ENCODE measurements at places on chromosomes 5 and 9.

GRCh38 chr9:110255463-110256379, 586 bp downstream of the TXN start:
- no peak for DNase-seq

DNA sequence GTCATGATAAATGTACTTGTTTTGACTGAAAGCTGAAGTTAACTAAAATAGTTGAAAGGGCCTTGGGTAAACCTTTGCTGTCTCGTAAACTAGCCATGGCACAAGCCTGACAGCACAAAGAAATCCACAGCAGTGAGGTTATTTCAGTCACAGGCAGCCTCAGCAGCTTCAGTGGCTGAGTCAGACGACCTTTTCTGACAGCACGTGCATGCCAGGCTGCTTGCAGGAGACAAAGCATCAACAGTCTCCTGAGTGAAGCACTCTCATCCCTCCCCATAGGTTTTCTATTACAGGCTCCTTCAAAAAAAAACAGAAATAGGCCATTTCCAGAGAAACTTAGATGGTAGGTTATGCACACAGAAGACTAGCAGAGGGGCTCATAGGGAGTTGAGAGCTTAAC, 34.6 kb downstream of the OXCT1 start:
- peak; percentile 80 for DNase-seq

DNA sequence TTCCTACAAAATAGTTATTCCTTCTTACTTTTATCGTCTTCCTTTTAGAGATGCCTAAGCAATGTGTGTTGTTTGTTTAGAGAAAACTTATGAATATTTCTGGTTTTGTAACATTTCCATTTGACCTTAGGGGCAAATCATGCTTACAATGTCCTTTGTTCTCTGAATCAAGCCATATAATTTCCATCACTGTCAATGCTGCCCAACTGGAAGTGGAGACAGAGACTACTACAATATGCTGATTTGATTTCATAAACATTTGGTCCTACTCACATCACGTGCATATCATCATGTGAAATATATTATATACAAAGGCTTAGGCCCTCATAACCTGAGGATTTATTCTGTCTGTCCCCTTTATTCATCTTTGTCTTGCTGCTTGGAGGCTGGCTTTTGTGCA, 183.2 kb upstream of the CD180 start:
- DNase-seq = no peak

DNA sequence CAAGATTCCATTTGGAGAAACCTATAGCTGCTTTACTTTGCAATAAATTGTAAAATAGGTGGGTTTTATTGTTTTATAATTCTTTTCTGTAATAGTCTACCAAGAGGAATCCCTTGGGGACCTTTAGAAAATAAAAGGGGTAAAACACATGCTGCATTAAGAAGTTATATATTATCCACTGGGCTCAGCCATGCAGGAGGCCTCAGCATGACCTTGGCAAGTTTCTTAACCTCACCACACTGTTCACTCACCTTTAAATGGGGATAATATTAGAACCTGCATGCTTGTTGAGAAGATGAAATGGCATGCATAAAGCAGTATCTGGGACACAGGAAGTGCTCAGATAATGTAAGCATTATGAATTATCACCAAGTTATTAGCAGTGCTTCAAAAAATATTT, 120.2 kb downstream of the SEMA5A start:
- no peak for DNase-seq

- no peak for DNase-seq
These were observed 2.6 kb downstream of the IGFBPL1 start for GRCh38 chr9:38421498-38422211.

DNA sequence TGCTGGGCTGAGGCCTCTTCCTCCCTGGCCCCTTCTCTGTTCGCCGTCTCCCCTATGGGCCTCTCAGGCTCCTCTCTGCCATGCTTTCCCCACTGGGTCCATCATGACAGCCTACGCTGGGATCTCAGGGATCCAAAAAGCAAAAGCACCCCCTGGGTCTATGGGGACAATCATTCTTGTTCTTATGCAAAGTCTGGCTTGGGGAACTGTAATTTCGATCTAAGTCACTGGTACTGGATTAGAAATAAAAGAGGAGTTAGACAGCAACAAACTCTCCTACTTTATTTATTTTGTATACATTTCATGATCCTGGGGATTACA, 86.6 kb downstream of the SLC38A9 start:
- DNase-seq = no peak

DNA sequence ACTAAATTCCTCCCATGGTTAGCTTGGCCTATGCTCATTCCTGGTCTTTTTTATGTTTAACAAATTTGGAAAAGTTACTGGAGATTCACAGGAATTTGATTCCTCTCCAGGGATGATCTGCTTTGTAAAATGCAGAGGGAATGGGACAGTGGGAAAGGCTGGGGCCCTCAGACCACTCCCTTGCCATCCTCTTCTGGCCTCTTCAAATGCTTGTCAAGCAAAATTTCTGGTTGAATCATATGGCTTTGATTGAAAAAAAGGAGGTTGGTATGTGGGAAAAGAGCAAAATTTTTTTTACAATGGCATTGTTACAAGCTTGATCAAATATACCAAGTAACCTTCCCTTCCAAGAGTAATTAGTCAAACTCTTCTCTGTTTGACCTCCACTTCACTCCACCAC, 225.1 kb downstream of the PIK3R1 start:
- no peak for DNase-seq
